Uterine smooth muscle cell (primary cell): ENCODE measurements at places on chromosomes 16 and 17. TPM values are rescaled to one million over a fixed set of nuclear protein-coding genes. Genes with fewer than 3 reads are reported as not detected.

Gene CHST6
- 0.22 and 1.00 TPM in 2 replicates for total RNA-seq

Gene SOX8
- under 0.01 and 0.22 TPM in 2 replicates for total RNA-seq

Gene TMIGD1
- total RNA-seq, result not detected in 2 replicates

Gene PKMYT1
- 3.5 and 16.8 TPM in 2 replicates for total RNA-seq

Gene ZKSCAN2
- 4.3 and 5.1 TPM in 2 replicates for total RNA-seq

Gene TPPP3
- 0.62 and 0.77 TPM in 2 replicates for total RNA-seq

Gene PRSS33
- not detected in 2 replicates for total RNA-seq

Gene KRT24
- total RNA-seq, result not detected in 2 replicates

Gene ZP2
- total RNA-seq, result not detected in 2 replicates

Gene TEX19
- 0.12 TPM in 1 of 2 replicates, not detected in the other for total RNA-seq

Gene MLKL
- 8.6 and 15.5 TPM in 2 replicates for total RNA-seq
